ENCODE measurements at places on chromosomes 2 and 18.

GRCh38 chr2:28086611-28087010 lies 196.1 kb downstream of the BABAM2 start:
- no peak for DNase-seq

DNA sequence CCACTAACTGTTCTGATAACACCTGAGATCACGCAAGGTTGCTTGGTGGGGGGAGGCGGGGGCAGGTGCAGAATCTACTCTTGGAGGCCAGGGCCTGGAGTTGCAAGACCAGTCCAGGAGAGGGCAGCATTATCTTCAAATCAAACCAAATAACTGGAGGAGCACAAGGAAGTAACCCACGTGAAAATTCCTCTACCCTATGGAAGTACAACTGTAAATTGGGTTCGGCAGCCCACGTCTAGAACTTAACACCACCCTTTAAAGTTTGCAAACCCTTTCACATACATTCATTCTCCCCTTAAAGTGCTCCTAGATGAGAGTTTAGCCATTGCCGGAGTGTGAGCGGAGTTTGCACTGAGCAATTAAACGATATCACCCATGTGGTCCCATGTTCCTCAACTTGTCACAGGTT lies 19.6 kb upstream of the CXCR1 start:
- DNase-seq, result peak; percentile 12

DNA sequence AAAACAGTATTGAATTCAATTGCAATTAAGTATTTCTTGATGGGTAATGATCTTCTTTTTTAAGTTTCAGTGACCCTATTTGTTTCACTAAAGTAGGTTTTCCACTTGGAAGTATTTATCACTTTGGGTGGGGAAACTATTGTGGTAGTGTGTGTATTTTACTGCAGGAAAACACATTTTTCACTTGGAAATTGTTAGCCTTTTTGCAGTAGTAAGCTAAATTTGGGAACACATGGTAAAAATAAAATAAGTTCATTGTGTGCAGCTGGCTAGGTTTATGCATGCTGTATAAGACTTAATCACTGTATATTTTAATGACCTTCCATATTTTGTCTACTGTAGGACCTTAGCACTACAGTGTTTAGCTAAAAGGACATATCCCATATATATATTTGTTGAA lies 28.5 kb upstream of the RTTN start:
- DNase-seq, result no peak

- DNase-seq, result no peak
These were observed 16.3 kb upstream of the MFF start for GRCh38 chr2:227308784-227309183.

- DNase-seq, result no peak
These were observed 60.8 kb downstream of the LIMS1 start for GRCh38 chr2:108594982-108595464.

GRCh38 chr2:10237392-10238321 lies 65.0 kb upstream of the HPCAL1 start:
- no peak for DNase-seq

DNA sequence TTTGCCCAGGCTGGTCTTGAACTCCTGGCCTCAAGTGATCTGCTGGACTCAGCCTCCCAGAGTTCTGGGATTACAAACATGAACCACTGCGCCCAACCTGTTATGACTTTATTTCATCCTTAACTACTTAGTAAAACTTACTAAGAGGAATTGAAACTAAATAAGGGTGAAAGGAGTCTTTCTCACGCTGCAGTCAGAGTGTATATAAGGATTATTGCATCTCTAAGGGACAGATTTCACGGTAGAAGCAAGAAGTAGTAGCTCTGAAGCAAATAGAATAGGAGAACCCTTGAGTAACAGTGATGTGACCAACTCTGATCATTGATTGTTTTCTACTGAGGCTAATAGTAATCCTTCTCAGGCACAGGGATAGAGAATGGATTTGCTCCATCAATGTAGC lies 960.1 kb downstream of the CPS1 start:
- no peak for DNase-seq

- no peak for DNase-seq
These were observed 828 bp downstream of the DYNC1I2 start for GRCh38 chr2:171688129-171688465.

GRCh38 chr2:24399434-24400206 lies 39.3 kb upstream of the ITSN2 start:
- DNase-seq, result no peak

- DNase-seq, result no peak
These were observed 20.8 kb upstream of the REG3G start for GRCh38 chr2:79004680-79005079.

- no peak for DNase-seq
These were observed 122.9 kb upstream of the COPS8 start for GRCh38 chr2:236962816-236963215.

- DNase-seq, result no peak
These were observed 185.6 kb downstream of the CTIF start for GRCh38 chr18:48724442-48724841.

DNA sequence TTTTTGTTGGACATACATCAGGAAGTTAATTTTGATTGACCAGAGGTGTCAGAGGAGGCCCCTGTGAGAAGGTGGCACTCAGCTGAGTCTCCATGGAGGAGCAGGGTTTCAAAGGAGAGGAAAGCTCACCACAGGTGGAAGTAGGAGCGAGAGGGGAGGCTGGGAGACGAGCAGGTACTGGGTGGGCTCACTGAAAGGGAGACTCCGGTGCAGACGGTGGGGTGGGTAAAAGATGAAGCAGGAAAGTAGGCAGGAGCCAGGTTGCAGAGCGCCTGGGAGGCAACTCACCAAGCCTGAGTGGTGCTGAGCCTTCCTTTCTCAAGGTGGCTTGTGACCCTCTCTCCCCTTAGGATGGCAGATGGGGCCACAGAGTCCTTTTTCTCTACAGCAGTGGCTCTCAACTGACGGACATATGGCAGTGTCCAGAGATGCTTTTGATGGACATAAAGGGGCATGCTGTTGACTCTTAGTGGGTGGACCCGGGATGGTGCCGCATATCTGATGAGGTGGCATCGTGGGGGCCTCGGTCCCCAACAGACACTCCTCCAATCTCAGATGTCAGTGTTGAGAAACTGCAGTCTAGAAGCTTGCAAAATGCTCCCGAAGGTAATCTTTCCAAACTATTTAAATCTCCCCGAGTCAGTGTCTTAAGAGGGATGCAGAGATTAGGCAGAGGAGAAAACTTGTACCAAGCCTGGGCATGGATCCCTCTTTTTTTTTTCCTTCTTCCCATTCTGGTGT lies 64.0 kb downstream of the LPIN1 start:
- no peak for DNase-seq

DNA sequence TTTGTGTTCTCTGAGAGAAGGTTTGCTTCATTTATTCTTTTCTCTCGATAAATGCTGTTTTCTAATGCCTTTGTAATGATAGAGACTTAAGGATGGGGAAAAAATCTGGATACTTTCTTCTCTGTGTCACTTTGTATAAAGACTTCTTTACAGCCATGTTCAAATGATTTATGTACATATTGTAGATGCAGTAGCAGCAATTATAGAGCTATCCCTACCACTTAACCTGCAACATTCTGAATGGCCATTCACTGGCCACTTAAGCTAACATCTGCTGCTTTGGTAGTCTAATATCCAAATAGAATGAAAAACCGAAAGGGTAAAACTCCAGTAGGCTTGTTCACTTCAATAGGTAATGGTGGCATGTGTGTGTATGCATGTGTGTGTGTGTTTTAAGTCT lies 97.8 kb downstream of the CSRNP3 start:
- DNase-seq, result no peak

DNA sequence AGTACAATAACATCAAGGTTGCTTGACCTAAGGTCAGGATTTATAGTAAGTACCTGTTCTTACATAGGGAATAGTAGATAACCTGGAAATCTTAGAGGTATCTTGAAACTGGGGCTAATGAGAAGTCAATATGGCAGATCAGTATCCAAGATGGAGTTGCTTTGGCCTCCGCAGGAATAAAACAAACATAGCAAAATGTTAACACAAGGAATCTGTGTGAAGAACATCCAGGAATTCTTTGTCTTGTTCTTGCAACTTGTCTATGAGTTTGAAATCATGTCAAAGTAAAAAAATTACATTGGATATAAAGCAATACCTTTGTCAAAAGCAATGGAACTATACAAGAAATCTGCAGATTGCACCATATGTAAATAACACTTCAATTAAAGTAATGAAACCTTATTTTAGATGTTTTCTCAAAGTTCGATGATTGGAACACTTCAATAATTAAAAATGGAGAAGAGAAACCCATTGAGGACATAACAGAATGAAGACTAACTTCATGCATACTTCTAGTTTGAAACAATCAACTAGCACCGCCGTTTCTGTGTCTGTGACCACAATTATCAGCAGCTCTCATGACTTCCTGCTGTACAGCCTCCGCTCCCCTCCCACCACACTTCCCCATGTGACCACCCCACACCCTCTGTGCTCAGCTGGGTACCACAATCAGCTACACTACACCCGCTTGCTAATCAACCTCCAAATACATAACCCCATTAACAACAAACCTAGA lies 27.6 kb downstream of the C2orf76 start:
- DNase-seq, result no peak

- no peak for DNase-seq
These were observed 11.4 kb upstream of the SRBD1 start for GRCh38 chr2:45622336-45623075.

DNA sequence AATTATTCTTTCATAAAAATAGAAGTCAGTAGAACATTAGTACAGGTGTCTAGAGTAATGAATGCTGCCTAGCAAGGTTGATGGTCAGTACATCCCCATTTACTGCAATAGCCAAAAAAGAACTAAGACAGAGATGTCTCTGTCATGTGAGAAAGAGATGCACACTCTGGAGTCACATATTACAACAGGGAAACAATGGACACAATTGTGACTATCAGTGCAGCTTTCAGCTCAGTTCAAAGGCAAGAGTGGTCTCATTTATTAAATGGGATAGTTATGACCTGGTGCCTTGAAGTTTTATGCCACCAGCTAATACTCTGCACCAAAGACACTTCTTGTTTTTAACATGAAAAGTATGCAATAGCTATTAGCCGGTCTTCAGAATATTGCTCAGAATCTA lies 194.9 kb upstream of the CHAC2 start:
- DNase-seq, result no peak

- DNase-seq, result peak; percentile 93
These were observed at the start of gene MAT2A for GRCh38 chr2:85538507-85539360. TSS of gene MAT2A (plus strand) at chr2:85539168. CDS start at chr2:85539288, 120 bp downstream.

- DNase-seq, result no peak
These were observed 988.3 kb upstream of the GYPC start for GRCh38 chr2:125667630-125668029.

- no peak for DNase-seq
These were observed 290.2 kb downstream of the LPIN1 start for GRCh38 chr2:12036640-12036983.

- no peak for DNase-seq
These were observed 134.5 kb downstream of the NAPG start for GRCh38 chr18:10660179-10660884.

DNA sequence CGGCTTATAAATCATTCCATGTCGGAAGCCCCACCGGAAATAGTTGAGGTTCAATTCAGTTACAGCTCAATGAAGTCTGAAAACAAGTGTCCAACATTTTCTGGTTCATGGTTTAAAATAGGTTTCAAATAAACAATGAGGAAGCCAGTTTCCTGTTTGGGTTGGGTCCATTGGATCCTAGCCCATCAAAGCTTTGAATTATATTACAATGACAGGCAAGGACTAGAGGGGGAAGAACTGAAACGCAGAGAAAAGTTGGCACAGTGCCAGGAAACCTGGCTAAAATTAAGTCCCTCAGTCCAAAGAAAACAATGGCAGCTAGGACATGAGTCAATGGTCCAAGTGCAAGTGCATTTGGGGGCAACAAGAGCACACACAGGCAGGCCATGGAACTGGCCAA lies 32.0 kb downstream of the SLC14A1 start:
- DNase-seq, result peak; percentile 20

GRCh38 chr18:67590571-67591141 lies 74.1 kb upstream of the DSEL start:
- no peak for DNase-seq

GRCh38 chr18:33854086-33854826 lies 276.2 kb downstream of the ASXL3 start:
- DNase-seq, result no peak

- DNase-seq, result no peak
These were observed 3.7 kb downstream of the MTX2 start for GRCh38 chr2:176272870-176273459.

Data from frontal cortex (tissue), 4 donors.